ENCODE measurements at places on chromosomes 12 and 14.

- no peak for DNase-seq
Observed at GRCh38 chr12:4252601-4253000, 21.0 kb upstream of the CCND2 start.

DNA sequence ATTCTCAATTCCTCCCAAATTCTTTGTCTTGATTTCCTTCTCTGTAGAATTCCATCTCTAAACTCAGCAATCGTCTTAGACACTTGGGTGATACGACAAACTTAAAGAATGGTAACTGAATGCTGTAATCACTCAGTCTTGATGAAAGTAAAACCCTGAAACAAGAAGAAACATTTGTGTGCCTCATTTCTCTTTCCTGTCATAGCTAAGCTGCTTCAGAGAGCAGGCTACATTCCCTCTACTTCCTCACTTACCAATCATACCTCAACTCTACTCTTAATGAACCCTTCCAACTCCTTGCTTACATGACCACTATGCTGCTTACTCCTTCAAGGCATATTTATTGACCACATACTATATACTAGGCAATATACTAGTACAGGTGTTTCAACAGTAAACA is 8.3 kb downstream of the MAP4K5 start:
- DNase-seq, result no peak

GRCh38 chr14:34935488-34935887 is 47.3 kb upstream of the SRP54 start:
- no peak for DNase-seq

DNA sequence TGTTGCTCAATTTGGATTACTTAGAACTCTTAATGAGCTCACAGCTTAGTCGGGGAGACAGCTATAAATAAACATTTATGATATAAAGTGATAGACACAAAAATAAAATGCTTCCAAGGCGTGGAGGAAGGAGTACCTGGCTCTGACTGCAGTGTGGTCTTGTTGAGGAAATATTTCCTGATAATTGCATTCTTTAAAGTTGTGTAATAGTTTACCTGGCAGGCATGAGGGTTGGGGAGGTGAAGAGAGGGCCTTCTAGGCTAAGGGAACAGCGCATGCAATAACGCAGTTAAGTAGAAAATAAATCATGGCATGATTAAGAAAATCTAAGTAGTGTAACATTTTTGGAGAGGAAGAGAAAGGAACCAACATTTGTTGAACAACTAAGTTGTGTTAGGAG is 260.5 kb upstream of the ATP2B1 start:
- no peak for DNase-seq

- no peak for DNase-seq
Observed at GRCh38 chr14:24565766-24566165, 10.3 kb downstream of the CTSG start.

DNA sequence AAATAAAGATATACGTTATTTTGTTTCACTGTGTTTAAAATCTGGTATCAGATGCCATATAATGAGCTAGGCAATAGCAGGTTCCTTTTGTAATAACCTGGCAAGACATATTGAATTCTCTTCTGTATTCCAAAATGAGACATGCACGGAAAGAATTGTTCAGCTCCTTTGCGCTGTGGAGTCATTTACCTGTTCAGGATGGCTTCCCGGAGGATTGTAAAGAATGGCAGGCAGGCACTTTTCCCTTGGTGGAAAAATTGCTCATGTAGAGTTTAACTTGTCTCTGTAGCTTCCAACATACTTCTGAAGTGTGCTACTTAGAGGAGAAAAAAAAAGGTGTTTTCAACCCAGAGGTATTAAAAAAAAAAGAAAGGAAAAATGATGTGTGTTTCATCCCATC is 805.2 kb downstream of the GALC start:
- DNase-seq, result no peak

DNA sequence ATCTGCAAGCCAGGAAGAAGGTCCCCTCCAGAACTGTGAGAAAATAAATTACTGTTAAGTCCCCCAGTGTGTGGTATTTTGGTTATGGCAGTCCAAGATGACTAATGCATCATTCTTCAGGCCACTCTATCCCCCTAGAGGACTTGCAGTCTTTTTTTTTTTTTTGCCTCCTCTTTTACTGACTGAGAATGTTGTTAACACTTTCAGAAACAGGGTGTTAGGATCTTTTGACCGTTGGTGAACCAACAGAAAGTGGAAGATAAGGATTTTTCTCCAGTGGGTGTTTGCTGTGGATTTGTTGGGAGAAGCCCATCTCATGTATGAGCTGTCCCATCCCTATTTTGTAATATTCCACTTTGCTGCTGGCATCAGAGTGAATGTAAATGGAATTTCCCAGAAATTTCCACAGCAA is 37.8 kb downstream of the MARK3 start:
- DNase-seq, result no peak

GRCh38 chr12:101924618-101925017 is 47.2 kb downstream of the DRAM1 start:
- no peak for DNase-seq

GRCh38 chr14:76923431-76924370 is 97.5 kb downstream of the LRRC74A start:
- DNase-seq, result no peak

DNA sequence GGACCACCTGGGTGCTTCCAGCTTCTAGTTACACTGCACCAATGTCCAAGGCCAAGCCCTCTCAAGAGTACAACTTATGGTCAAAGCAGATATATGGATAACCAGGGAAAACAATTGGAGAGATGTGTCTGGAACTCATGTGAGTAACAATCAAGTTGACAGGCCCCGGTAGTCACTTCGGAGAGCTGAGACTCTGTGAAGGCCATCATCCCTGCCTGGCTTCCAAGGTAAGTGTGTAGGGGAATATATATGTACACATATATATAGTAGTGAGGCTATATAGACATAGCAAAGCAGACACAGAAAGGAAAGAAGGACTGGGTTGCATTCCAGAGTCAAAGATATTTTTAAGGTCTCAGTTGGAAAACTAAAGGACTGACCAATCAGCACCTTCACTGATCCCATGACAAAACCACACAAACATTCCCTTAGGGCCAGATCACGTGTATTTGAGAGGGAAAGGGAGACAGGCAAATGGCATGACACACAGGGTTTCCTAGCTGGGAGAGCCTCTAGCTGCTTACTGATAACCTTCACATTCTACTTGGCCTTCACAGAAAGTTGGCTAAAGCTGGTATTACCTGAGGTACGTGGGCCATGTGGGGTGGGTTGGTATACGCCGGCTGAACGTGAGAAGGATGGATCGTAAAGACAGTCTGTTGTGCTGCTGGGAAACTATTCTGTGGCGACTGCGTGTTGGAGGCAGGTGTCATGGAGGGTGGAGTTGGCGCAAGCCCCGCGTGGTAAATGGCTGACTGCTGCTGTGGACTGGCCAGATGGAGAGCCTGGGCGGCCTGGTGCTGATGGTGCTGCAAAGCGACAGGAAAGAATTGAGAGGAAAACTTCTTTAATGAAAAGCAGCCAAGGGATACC is 50.0 kb downstream of the SH2B3 start:
- DNase-seq, result no peak

- DNase-seq, result no peak
Observed at GRCh38 chr14:75201087-75201486, 24.7 kb upstream of the TMED10 start.

All from activated CD4-positive, alpha-beta memory T cell treated with anti-CD3 and anti-CD28 coated beads, Interleukin-2, amount 10 ng/mL, durations not matched to agents 7 days and 5 days (primary cell).